ENCODE measurements at places on chromosomes 3 and 15.

DNA sequence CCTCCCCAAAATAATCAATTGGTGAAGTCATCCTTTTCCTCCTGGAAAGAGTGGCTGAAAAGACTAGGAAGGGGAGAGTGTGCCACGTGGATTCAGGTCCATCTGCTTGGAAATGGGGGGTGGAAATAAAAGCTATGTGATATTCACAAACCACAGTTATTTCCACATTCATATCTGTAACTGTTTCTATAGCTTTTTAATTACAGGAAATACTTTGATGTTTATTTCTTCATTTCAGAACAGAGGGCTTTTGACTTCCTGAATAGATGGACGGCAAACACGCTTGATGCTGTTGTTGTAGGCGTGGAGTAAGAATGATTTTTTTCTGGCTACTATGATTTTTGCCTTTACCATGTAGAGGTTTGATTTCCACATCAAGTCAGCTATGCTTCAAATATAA, 10.1 kb downstream of the AADACL2 start:
- DNase-seq: no peak

DNA sequence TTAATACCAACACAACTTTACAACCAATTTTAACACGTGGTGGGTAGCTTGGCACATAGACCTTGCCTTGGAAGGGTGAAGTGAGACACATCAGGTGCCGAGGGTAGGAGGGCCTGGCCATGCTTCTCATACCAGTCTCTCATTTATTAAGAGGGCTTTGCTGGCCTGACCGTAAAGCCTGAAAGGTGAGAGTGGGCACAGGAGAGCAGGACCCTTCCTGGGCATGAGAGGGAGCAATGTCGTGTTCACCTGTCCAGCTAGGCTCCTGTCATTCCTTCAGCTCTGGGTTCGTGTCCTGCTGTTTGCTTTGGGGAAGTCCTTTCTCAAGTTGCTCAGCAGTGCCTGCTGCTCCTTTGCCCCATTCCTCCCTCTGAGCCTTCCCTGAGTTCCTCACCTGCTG, 294.4 kb downstream of the EPHB1 start:
- DNase-seq: no peak

- DNase-seq: no peak
Observed at GRCh38 chr15:32716216-32716914, 1.4 kb upstream of the GREM1 start.

DNA sequence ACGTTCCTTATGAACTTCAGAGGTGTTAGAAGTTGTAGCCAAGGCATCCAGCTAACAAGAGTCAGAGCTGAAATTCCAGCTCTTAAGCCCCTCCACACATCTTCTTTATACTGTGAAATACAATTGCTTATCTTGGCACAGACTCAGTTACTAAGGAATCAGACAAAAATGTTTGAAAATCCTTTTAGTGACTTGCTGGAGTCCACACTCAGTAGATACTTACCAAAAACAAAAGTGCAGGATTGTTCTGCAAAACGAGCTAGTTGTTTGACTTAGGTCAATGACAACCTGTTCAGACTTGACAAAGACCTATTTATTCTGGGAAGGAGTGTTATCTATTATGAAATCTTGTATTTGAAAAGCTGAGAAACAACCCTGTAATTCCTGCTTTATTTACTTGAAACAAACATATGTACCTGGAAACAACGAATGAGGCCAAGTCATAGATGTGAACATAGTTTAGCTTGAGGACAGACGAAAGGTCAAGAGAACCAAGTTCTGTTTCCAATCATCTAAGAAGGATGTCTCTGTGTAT, 38.5 kb downstream of the B3GNT5 start:
- no peak for DNase-seq

DNA sequence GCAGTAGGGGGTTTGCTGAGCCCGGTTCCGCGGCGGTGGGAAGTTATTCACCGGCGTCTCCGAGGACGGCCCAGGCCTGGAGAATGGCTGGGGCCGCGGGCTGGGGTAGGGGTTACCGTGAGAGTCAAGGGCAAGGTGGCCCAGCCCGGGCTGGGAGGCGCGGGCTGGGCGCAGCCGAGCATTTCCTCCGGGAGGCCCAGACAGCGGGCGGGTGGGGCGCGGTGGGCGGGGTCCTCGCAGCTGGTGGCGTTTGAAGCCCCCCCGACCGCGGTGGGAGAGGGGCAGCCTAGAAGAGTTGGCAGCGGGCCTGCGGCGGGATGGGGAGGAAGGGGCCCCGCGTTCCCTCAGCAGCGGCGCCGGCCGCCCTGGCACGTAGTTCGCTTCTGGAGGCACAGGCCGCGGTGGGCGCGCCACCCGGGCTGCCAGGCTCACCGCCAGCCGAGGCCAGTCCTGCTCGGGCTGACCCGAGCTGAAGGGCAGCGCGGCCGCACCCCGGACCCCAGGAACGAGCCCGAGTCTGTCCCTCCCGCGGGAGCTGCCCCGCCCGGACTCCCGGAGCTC, 960 bp upstream of the KLF13 start:
- DNase-seq: peak; percentile 61

DNA sequence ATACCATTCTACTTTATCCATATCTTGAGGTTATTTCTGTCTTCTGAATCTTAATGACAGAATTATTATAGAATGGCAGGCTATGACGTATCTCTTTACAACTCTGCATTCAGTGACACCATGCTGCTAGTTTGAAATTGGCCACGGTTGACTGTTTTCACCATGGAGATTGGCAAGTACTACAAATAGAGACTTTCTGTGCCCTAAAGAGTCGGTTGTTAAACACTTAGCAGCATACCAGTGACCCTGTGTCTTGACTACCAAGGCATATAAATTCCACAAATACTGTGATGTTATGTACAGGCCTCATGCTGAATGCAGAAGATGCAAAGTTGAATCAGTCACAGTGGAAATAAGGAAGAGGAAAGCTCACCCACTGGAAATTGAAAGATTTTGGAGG, 67.0 kb upstream of the CADPS start:
- DNase-seq: no peak

DNA sequence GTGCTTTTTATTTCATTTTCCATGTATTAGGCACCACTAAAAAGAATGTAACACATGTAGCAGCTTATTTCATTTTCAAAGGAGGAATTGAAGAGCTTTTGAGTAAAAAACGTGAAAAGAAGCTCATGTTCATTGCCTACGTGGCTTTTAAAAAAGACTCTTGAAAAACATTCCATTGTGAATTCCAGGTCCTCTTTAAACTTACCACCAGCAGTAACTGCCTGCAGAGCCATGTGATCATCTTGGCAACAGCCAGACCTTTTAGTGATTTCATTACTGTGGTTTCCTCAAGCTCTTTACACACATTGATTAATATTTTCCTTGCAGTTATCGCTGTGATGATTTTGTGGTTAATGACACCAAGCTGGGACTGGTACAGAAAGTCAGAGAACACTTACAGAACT, 43.8 kb upstream of the FBXL22 start:
- DNase-seq: no peak

- DNase-seq: no peak
Observed at GRCh38 chr3:107657971-107658370, 135.2 kb downstream of the BBX start.

- DNase-seq: no peak
Observed at GRCh38 chr3:157981819-157982218, 124.4 kb downstream of the SHOX2 start.

DNA sequence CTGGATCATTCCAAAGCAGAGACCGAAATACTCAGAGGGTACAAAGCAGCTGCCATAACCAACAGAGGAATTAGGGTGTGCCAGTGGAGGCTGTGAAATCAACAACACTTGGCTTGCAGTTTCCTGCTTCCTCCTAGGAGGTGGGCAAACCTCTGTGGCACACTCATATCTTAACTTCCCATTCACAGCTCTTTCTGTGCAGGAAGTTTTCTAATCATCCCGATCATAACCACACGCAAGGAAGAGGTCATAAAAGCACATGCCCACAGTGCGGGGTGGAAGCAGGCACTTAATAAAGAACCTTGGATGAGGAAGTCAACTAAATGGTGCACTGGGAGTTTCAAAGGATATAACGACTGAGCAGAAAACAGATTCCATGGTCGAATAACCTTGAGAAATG, 5.1 kb downstream of the SCAMP2 start:
- no peak for DNase-seq

DNA sequence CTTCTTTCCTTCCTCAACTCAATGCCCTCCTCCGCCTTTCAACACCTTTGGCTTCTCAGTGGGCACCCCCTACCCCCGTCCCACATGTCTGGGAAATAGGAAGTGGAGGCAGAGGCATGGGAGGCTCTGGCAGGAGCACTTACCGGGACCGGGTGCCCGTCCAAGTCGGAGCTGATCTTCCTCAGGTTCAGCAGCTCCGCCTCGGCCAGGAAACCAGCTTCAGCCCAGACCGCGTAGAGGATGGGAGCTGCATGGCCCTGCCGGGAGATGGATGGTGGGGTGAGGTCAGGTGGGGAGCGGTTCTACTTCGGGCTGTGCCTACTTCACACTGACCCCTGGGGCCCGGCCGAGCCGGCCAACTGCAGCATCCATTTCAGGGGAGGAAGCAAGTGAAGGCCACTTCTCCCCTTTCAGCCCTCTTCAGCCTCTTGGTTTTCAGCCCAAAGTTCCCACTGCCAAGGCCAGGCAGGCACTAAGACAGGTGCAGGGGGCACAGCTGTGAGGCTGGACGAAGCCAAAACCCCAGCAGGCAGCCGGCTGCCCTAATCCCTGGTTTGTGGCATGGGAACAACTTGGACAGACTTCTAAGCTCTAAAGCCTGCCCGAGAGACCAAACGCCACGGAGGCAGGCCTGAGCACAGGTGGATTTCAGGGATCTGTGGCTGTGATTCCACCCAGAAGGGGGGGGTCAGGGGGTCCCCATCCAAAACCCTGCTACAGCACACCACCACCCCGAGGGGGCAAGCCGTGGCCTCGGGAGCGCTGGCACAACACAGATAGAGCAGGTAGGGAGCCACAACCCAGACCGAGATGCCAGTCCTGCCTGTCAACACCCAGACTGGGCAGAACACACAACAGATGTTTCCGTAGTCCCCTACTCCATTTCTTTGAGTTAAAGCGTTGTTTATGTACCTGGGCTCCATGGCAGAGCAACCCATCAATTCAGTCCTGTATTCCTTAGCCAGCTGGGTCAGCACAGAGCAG, 14.5 kb downstream of the TKT start:
- DNase-seq: no peak
